G401 (cell line): ENCODE measurements at places on chromosomes 4 and X. TPM values are rescaled to one million over a fixed set of nuclear protein-coding genes. Genes with fewer than 3 reads are reported as not detected.

- DNase-seq = peak; percentile 11
Observed at GRCh38 chr4:100420571-100420970, 97.3 kb downstream of the EMCN start.

GRCh38 chr4:71680706-71681105 lies 103.2 kb downstream of the GC start:
- no peak for DNase-seq

DNA sequence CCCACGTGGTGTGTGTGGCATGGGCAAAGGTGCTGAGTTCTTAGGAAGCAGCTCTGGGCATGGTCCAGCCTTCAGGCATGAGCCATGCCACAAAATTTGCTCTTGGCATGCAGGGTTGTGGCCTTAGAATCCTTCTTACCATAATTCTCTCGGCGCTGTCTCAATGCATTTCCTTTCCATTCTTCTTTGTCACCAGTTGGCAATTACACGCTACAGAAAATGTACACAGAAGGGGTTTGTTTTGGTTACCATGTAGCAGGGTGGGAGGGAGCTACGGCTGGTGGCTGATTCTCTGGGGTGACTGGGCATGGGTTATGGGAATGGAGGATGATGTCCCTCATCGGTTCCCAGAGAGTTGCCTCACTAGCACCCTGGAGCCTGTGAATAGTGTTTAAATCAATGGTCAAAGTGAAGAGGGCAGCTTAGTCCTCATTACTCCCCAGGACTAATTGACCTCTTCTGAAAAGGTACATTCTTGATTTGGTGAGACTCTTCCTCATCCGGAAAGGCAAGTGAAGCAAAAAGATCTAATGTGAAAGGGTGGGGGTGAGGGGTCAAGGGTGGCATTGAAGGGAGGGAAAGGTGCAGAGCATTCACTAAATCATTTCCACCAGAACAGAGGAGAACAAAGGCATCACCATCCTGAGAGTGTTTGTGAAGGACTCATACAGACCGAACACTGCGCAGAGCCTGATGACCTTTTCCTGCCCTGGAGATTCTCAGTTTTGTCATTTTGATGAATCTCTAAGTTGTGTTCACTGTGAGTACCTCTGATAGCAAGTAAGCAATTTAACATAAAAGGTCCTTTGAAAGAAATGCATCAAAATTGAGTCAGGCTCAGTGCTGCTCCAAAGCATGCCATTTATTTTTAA lies 199.8 kb upstream of the SFRP2 start:
- DNase-seq = no peak

DNA sequence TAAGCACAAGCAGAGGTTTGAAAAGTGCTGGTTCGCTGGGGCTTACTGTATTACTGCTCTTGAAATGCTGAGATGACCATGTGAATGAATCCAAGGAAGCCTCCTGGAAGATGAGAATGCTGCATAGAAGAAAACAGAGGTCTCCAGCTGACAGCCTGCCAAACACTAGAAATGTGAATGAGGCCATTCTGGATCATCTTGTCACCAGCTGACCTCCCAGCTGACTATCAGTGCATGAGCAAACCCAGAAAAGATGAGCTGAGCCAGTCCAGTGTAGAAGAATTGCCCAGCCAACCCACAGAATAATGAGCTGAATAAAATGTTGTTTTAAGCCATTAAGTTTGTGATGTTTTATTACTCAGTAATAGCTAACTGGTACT lies 49.1 kb upstream of the DYNLT3 start:
- DNase-seq = no peak

DNA sequence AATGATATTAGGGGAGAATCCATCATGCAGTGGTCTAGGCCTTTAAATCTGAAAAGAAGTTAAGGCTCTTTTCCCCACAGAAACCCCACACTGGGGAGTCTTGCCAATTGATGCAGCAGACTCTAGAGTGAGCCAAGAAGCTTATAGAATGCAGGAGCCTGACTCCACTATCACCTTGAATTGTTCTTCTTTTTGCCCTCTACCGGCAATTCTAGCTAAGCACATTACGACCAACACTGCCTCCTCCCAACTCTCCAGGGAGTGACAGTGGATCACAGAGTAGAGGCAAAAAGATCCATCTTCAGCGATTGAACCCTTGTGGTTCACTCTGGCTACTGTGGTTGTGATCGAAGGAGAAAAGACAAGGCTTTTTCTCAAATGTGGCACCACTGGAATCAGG lies 331.5 kb downstream of the NKX6-1 start:
- no peak for DNase-seq

GRCh38 chrX:132612821-132613564 lies 124.2 kb upstream of the MBNL3 start:
- DNase-seq = peak; percentile 2

DNA sequence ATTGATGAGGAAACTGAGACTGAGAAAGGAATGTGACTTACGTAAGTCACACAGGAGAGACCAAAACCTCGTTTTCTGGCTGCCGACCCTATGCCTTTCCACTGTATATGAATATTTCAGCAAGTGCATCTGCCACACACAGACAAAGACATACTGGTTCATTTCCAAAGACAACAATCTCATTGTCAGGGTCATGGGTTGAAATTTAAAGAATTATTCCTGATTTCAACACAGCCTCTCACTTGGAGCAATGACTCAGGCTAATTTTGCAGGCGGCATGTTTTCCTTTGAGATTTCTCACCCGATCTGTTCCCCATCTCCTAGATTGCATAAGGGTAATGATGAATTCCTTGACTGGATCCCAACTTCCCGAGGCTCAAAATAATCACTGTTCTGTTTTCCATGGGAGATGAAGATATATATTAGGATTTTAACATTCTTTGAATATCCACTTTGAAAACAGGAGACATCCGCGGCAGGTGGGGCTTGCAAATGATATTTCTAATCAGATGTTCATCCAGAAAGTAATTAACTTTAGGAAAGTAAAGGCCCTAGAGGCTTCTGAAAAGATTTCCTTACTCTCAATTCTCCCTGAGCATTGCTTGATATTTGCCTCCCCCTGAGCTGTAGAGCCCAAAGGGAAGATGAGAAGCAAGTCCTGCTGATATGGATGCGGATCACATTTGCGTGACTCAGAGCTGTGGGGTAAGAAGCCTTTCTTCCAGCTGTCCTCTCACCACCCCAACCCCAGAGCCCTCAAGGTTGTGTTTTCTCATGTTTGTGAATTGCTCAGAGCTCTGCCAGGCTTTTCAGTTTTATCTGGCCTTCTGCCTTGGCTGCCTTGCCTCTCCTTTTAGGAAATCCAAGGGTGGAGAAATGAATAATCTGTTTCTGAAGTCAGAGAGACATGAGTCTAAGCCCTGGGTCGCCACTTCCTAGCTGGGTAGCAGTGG lies 361.1 kb upstream of the BOD1L1 start:
- DNase-seq = peak; percentile 41

GRCh38 chrX:148588649-148589310 lies 88.4 kb downstream of the AFF2 start:
- peak; percentile 70 for DNase-seq

The KDR gene
- not detected in 2 replicates for total RNA-seq

- no peak for DNase-seq
Observed at GRCh38 chr4:184487503-184487902, 13.2 kb upstream of the IRF2 start.

The FAM53A gene
- 4.0 and 24.1 TPM in 2 replicates for total RNA-seq

DNA sequence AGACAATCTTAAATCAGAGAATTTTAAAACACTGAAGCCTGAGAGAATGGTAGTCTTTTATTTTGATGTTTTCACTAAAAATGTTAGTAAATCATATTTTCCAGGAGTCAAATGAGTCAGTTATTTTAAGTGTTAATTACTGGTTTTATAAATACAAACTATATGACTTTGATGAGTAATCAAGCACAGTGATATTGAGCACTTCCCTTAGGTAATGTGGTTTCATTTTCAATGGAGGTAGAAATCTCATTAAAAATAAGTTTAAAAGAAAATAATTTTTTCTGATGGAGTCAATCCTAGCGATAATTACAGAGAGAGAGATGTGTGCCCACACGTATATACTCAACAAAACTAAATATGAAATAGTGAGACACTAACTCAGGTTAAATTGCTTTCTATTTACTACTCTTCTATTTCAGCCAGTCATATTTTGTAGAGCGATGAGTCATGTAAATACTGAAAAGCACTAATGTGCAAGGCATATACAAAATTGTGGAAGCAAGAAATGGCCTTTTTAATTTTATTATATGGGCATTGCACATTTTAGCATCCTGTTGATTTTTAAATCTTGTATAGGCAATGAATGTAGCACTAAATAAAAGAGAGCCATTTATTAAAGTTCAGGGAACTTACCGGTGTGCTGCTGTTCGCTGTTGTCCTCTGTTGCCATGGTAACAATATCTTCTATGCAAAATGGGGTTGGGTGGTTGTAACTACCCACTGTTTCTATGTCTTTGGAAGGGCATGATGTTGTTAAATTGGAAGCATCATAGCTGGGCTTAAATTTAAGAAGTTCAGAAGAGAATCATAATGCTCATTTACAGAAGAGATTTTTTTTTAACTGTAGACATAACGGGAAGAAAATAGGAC lies 513.7 kb downstream of the TLL1 start:
- no peak for DNase-seq
